Choroid plexus epithelial cell (primary cell): ENCODE measurements at places on chromosomes 12 and 14.

DNA sequence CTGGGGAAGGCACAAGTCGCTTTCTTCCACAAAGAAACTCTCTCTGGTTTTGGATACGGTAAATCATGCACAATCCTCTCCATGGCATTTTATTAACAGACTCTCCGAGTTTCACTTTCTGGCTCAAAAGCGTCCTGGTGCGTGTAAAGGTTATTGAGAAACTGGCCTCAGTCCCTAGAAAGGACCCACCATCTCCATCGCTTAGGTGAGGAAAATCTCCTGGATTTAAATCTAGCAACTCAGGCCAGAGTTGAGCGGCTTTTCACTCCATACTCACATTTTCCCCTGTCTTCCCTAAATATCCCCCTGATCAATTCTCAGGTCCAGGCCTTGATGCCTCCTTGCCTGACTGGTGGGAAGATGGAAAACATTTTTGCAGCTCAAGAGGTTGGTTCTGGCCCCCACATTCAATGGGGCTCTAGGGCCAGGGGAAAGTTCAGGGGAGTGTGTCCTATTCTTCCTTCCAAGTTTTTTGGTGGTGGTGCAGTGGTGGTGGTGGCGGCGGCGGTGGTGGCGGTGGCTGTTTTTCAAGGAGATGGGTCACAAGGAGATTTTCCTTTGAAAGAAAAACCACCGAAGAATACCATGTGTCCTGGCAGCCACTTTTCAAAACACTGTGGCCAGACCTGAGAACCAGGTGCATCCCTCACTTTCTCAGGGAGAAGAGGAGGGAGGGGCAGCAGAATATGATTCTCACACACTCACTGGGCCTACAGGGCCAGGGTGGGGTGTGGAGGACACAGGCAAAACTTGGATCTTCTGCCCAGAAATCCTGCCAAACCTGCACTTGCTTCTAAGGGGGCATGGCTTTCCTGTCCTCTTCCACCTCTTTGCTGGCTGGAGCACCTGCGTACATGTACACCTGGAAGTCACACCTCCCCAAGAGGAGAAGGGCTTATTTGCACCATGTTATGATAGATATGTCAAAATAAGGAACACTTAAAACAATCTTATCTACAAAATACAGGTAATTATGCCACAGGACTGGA is 46.7 kb upstream of the PNMA1 start:
- no peak for DNase-seq

GRCh38 chr12:124952801-124953200 is 36.1 kb downstream of the DHX37 start:
- DNase-seq = no peak

- no peak for DNase-seq
Measured at GRCh38 chr12:6536894-6537579, 2.7 kb downstream of the GAPDH start.

DNA sequence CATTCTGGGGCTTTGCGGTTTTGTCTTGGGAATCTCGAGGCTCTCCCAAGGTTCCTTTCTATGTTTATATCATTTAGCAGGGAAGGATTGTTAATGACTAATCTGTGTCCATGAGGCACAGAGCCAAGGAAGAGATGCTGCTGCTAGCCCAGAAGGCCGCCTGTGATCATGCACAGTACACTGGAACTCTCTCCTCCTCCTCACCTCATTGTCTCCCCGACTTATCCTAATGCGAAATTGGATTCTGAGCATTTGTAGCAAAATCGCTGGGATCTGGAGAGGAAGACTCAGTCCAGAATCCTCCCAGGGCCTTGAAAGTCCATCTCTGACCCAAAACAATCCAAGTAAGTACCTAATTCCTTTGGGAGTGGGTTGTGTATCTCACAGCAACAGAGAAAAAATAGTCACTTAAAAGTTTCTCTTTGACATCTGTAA is at the start of gene NR1H4:
Gene NR1H4, plus strand, starts transcription at position 151 of the 435 bp plus-strand sequence. CDS start 19,458 bp downstream, outside the sequence.
- peak; percentile 82 for DNase-seq

DNA sequence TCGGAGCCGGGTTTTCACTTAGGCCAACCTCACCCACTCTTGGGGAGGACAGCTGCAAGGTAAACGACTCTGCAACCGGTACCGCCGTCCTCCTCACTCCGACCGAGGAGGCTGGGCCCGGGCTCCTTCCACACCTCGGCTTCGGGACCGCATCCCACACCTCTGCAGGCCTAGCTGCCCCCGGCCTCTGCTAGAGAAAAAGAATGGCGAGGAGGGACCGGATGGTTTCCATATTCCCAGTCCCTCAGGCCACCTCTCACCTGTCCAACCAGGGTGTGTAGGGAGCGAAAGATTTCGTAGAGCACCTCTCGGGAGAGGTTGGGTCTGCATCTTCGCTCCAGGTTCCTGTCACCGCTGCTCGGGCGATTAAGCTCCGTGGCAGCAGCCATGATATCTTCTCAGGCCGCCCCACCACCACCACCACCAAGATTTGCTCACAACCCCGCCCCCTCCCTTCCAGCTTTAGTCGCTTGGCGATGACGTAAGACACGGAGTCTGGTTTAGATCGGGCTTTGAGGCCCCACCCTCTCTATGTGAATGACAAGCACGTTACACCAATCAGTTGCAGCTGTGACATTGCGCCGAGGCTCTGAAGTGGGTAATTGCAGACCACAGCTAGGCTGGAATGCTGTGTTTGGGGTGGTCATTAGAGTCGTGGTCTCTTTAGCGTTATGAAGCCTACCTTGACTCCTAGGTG is at the start of gene MBIP:
Gene MBIP, minus strand, starts transcription at position 438 of the 697 bp plus-strand sequence. Its CDS starts 49 bp downstream, at position 389.
- DNase-seq = peak; percentile 98

DNA sequence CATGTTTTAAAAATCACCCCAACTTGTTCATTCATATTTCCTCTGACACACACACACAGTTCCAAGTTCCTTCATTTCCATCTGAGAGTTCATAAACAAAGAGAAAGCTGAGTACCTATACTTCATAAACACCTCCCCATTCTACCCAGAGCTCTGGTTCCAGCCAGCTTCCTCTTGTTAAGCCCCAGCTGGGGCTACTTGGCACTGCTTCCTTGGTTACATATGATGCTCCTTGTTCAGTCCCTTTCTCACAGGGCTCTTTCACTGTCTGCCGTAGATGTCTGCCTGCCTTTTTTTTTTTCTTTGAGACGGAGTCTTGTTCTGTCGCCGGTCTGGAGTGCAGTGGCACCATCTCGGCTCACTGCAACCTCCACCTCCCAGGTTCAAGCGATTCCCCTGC is 77.5 kb downstream of the COX16 start:
- no peak for DNase-seq

- DNase-seq = no peak
Measured at GRCh38 chr12:64810831-64811230, 13.6 kb upstream of the TBC1D30 start.

DNA sequence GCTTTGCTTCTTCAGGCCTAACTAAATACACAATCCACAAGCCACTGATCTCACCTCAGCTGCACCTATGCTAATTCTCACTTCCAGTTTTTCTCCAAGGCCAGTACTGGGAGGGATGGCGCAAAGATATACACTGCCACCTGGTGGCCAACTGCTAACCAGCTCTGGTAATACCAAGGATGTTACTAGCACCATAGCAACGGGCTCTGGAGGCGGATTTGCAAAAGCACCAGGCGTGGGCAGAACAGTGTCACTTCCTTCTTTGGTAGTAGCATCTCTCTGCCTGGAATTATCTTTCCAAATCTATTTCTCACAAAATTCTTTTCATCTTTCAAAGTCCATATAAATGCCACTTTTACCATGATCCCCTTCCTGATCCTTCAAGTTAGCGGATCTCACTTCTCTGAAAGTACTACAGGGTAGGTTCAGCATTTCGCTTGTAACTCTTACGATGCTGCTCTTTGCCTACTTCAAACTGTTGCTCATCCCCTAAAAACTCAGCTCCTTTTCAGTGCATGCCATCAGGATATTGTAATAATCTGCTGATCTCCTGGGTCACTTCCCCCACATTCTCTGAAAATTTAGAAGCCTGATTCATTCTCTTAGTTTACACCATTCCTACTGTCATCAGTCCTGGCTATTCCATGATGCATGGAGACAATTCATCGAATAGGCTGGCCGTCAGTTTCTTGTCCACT is 37.1 kb upstream of the FOXJ2 start:
- DNase-seq = peak; percentile 94

- no peak for DNase-seq
Measured at GRCh38 chr14:64422756-64423155, 34.6 kb downstream of the MTHFD1 start.

DNA sequence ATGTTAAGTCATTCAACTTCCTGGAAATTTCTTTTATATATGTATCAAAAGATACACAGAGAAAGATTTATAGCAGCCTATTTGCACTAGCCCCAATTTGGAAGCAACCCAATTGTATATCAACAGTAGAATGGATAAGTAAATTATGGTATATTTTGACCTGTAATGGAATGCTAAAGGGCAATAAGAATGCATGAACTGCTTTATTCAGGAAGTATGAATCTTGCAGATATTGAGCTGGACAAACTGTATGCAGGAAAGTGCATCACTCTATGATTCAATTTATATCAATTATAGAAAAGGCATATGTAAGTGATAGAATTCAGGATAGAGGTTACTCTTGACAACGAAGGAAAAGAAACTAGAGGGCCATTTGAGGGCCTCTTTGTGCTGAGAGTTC is 913.1 kb upstream of the FBXO33 start:
- DNase-seq = no peak

GRCh38 chr14:52349731-52350130 is 35.6 kb downstream of the PTGER2 start:
- no peak for DNase-seq

DNA sequence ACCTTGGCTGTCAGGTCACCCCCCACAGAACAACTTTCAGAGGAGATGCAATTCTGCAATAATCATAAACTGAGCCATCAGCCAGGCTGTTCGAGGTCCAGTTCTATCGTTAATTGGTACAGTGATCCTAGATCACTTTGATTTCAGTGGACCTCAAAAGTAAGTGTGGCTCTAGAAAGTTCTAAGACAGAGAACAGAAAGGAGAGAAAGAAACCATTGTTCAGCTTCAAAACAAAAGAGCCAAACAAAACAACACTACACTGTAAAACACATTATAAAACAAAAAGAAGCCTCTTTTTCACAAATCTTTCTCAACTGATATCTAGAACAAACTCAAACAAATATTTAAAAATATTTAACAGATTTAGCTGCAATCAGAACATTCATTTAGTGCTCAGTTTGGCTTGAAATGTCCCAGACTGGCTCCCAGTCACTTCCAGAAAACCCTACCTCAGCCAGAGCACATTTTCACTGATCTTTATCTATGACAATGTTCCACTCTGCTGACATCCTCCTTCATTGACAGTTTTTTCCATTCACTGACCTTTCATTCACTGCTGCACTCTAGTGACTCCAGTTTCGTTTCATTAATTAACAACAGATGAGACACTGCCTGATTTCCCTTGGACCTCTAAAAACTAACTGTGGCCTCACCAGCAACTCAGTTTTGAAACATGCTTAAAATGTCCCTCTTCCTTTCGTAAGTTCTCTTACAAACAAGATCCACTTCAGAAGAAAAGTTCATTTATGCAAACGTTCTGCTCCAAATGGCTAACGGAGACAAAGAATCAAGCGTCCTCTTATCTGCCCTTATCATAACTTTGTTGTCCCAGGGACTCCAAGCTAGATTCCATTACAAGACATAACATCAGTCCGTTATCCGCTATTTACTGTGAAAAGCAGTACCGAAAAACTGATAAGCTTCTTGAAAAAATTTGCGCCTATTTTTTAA is 56.8 kb downstream of the DUSP16 start:
- DNase-seq = peak; percentile 70

GRCh38 chr12:262817-263216 is at the start of gene SLC6A13:
Gene SLC6A13, minus strand, starts transcription at chr12:262836. Its CDS starts 2,784 bp downstream, at chr12:260052.
- DNase-seq = no peak

DNA sequence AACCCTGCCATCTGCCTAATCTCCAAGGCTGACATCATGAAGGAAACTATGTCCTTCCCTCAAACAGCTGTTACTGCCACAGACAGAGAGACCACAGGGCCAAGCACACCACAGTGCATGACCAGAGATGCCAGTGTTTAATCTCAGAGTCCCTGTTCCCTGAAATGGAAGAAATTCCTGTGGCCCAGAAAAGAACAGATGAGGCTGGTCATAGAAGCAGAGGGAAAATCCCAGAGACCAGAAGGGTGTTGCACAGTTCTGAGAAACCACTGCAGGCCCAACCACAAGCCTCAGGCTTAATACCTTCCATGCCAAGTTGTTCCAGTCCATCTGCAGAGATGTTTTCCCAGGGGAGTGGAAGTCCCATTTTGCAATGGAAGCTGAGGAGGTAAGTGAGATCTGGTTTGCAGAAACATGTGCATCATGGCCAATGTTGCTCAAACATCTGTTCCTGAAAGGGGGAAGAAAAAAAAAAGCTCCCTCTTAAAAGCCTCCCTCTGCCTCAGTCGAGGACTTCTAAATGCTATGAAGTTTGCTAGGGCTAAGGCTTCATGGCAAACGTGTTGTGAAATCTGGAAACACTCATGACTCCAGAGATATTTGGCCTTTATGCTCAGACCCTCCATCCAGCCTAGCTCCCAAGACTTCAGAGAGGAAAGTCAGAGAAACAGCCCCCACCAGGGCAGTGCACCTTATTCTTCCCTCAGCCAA is 98.6 kb downstream of the SCARB1 start:
- DNase-seq = peak; percentile 95

GRCh38 chr12:107736914-107737313 is 24.0 kb downstream of the PRDM4 start:
- DNase-seq = no peak

GRCh38 chr12:120997448-120997847 is 18.8 kb downstream of the C12orf43 start:
- DNase-seq = no peak

DNA sequence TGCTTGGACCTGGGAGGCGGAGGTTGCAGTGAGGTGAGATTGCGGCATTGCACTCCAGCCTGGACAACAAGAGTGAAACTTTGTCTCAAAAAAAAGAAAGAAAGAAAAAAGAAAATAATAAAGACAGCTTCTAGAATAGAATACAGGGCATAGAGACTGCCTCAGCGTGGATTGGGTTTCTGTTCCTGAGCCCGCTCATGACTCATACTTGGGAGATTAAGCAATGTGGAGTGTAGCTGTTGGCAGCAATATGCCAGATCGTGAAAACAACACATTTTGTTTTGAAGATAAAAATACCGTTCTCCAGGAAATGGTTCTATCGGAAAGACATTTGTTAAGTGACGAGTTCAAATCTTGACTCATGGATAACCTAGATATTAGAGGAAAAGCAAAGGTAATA is 67.2 kb downstream of the GLT1D1 start:
- DNase-seq = peak; percentile 10

DNA sequence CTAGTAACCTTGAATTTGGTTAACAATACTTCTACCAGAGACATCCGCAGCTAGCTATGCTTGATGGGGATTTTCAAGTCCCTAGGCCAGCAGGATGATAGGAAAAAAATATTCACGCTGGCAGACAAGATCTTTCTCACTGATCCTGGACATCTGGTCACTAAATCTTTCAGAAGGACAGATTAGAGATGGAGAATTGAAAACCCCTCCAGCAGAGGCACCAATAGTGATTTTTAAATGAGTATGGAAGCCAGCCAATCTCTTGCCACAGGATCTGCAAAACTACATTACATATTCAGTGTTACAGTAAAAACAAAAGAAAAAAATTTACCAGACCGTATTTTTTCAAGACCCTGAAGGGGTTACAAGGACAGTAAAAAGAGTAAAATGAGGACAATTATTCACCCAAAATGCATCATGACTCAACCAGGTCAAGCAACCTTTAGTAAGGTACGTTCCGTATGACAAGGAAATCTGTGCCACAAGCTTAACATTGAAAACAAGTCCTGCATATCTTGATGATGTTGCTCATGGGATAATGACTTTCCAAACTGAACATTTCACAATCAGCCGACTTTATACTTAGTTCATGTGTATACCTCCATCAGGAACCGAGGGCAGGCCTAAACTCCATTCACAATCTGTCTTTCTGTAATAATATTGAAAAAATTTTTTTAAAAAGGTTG is 239.5 kb downstream of the GXYLT1 start:
- DNase-seq = no peak

GRCh38 chr12:92134638-92135274 is 10.9 kb downstream of the BTG1 start:
- peak; percentile 49 for DNase-seq
